Central memory CD4-positive, alpha-beta T cell (primary cell): ENCODE measurements at places on chromosomes 5 and 9.
A peak's percentile ranks its signal among the peaks of the same experiment; 100 is the strongest.

DNA sequence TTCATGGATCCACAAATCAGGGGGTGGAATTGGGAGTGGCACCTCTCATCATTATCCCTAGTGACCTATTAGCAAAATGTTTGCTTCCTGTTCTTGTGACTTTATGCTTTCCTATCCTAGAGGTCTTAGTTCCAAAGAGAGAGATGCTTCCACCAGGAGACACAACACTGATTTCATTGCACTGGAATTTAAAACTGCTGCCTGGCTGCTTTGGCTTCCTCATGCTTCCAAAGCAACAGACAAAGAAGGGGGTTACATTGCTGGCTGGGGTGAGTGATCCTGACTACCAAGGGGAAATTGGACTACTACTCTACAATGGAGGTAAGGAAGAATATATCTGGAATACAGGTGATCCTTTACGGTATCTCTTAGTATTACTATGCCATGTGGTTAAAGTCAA lies 69.2 kb upstream of the SH3GL2 start:
- DNase-seq: no peak

DNA sequence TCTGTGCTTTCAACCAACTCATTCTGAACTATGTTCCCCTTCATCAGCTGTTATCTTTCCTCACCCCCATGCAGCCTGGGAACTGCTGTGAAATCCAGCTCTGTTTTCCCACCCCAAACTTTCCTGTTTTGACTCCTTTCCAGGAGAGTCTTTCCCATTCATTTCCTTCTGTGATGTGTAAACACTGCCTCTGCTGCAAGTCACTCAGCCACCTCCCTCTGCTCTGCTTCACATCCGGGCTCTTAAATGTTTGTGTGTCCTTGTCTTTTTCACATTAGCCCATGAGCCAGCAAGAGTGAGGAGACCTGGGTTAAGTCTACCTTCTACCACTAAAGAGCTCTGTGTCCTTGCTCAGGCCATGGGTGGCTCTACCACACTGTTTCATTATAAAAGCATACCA lies 137.5 kb downstream of the ICE1 start:
- DNase-seq: no peak

GRCh38 chr5:88761269-88761850 lies 121.6 kb downstream of the MEF2C start:
- no peak for DNase-seq

DNA sequence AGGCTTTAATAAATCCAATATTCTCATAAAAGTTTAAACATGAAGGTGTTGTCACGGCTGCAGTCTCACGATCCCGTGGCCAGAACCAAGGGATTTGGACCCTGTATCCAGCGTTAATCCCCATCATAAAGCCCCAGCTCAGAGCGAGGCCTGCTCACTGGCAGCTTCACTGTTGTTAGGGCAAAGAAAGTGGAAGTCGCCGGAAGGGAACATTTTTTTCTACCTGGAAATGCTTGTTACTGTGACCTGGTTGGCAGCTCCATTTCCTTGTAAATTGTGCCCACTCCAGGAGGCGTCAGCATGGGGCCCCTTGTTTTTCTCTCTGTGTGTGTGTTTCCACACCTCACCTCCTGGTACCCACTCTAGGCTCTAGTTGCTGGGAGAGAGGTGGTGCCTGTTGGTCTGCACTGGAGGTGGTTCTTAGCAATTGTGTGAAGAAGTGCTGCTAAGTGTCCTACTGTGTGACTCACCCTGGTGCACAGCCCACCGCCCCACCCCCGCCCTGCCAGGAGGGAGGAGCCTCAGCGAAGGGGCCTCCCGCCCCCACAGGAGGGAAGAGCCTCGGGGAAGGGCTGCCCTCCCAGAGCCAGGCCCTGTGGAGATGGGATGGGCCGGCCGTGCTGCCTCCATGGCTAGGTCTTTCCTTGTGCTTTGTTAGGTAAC lies 105.1 kb downstream of the EHMT1 start:
- no peak for DNase-seq

- DNase-seq: no peak
Measured at GRCh38 chr5:132848270-132848669, 17.8 kb upstream of the SHROOM1 start.

GRCh38 chr9:113484258-113484730 lies 20.8 kb downstream of the RGS3 start:
- no peak for DNase-seq

DNA sequence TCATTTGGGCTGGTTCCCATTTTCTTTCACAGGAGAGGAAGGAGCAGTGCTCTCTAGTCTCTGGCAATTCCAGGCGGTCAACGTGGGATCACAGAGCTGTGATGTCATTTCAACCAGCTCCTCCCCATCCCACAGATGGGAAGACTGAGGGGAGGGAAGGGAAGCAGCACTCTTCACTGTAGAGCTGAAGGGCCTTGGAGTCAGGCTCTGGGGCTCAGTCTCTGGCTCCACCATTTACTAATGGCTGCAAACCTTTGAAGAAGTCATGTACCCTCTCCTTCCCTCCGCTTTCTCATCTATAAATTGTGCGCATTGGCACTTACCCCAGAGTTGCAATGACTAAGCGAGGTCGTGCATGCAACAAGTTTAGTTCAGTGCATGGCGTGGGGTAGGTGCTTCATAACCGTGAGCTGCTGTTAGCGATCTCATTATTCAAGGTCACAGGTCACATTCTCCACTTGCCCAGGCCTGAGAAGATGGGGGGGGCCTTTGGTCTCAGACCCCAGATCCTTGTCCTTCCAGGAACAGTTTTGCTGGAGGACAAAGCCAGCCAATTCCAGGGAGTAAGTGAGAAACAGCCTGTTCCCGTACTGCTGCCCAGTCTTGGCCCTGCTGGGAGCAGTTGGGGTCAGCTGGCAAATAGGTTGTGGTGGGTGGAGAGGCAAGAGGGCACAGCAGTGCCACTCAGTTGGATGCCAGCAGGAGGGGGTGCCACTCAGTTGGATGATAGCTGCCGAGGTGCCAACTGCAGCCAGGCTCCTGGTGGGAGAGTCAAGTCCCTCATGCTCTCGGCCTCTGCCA lies 136.7 kb downstream of the RGS3 start:
- no peak for DNase-seq

DNA sequence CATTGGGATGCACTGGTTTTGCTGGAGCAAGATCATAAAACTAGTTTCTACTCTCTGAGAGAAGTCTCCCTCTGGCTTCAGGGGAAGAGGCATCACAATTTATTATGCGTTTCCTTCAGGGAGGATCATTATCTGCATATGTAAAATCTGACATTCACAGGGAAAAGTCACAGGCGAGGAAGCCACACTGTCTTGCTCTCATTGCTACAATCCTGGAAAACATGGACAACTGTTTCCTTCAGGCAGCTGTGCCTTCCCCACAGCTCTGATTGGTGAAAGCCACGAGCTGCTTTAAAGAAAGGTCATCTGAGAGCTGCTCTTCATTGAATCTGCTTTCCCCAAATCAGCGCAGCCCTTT lies 397.8 kb downstream of the MED10 start:
- DNase-seq: no peak

DNA sequence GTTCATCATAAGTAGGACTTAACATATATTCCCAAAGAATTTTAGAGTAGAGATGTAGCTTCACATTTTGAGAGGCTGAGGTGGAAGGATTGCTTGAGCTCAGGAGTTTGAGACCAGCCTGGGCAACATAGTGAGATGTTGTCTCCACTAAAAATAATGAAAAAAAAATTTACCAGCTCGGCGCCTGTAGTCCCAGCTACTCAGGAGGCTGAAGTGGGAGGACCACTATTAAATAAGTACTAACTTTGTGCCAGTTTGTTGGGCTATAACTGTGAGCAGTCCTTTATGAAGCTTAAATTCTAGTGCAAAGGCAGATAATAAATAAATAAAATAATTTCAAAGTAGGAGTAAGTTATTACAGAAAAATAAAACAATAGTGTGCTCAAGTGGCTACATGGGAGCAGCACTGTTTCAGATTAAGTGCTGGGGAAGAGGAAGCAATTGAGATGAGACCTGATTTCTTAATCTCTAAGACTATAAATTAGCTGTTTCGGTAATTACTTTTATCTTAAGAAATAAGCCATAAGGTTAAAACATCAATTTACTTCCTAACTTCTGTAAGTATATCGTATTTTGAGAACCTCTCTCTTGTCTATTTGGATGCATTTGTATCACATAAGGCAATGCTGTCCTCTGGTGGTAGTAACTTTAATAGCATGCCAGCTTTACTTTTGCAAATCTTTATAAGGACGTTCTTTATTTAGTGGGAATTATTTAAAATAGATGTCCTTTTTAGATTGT lies 98.9 kb downstream of the CSNK1G3 start:
- peak; percentile 49 for DNase-seq

DNA sequence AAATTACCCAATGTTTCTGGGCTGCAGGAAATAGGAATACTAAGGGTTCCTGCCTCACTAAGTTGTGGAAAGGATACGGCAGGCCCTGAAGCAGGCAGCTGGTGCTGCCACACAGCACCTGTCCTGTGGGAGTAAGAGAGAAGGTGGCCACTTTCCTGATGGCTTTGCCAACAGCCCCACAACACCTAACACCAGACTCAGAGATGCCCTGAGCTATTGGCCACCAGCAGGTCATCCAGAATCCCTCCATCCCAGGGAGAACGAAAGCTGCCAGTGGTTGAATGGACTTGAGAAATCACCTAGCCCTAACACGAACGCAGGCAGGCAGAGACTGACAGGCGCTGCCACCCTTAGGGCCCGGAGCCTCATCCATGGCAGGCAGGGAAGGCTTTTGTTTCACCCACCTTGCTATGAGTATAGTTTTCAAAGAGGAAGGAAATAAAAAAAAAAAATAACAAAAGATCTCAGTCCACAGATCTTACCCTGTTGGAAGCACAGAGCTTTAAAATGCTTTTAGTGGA lies 82.2 kb downstream of the DCP2 start:
- DNase-seq: no peak

DNA sequence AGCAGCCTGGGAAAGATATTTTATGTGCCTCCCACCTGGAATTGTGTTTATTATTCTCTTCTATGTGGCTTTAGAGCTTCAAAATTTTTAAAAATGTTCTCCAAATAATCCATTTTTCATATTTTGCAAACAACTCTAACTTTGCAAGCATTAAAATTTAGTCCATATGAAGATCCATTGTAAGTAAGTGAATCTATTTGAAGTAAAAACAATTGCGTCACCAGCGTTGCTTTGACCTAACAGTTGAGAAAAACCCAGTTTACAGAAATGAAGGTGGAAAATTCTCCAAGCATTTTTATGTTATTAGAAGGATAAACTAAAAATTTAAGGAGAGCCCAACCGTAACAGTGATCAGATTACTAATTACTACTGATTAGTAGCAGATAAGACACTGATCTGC lies 38.9 kb upstream of the TLX3 start:
- no peak for DNase-seq

- DNase-seq: no peak
Measured at GRCh38 chr5:74870299-74871067, 4.3 kb upstream of the FAM169A start.

- no peak for DNase-seq
Measured at GRCh38 chr9:81666123-81666522, 23.2 kb downstream of the TLE1 start.

DNA sequence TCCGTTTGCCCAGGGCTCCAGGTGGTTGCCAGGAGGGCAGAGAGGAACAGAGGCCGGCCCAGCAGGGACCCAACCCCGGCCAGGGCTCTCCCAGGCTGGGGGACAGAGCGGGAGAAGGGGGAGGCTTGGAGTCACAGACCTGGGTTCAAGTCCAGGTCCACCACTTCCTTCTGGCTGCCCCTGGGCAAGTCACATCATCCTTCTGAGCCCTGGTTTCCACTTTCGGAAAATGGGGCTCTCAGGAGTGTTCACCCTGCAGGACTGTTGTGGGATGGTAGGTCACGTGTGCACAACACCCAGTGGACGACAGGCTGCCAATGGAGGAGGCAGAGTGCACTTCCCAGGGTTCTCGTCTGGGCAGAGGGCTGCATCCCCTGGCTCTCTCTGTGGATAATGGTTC lies 245.4 kb downstream of the PBX3 start:
- no peak for DNase-seq

DNA sequence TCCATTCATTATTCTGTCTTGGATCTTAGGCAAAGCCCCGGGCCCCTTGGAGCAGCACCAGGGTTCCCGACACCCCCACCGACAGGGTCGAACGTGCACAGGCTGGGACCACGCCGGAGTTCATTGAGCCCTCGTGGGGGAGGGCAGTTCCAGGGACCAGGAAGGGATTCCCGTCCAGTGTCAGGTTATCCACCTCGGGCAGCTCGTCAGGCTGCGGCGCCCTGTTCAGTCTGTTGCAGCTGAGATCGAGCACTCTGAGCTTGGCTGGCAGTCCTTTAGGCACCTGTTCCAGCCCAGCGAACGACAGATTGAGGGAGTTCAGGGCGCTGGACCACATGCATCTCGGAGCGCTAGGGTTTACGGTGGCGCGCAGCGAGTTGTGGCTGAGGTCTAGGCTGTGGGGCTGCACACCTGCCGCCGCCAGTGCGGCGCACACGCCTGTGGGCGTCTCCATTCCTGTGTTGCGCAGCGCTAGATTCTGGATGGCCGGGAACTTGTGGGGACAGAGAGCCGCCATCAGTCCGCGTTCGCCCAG lies 1.1 kb downstream of the CD14 start:
- no peak for DNase-seq

DNA sequence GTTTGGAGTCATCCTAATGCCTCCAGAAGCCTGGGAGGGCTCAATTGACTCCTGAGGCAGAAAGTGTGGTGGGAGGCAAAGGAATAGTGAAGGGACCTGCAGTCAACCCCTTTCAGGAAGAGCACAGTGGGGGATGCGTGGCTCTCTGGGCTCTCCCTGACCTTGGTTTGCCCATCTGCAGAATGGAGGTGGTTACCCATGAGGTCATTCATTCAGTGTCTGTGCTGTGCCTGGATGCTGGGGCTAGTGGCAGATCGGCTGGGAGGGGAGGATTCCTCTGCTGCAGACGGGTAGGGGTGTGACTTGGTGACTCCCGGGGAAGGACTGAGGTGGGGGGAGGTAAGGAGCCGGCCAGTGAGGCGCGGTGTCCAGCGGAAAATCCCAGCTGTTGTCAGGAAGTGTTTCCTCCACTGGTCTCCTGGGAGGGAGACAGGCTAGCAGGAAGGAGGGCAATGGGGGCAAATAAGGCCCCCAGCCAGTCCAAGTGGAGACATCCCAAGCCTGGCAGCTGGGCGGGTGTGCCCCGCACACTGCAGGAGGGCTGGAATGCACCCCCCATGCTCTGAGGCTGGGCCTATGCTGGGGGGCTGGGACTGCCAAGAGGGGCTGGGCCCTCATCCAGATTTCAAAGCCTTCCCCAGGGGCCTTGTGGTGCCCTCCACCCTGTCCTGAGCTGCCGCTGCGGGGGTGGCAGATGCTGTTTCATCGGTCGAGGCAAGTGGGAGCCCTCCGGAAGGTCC lies 10.9 kb downstream of the CXXC5 start:
- DNase-seq: no peak

DNA sequence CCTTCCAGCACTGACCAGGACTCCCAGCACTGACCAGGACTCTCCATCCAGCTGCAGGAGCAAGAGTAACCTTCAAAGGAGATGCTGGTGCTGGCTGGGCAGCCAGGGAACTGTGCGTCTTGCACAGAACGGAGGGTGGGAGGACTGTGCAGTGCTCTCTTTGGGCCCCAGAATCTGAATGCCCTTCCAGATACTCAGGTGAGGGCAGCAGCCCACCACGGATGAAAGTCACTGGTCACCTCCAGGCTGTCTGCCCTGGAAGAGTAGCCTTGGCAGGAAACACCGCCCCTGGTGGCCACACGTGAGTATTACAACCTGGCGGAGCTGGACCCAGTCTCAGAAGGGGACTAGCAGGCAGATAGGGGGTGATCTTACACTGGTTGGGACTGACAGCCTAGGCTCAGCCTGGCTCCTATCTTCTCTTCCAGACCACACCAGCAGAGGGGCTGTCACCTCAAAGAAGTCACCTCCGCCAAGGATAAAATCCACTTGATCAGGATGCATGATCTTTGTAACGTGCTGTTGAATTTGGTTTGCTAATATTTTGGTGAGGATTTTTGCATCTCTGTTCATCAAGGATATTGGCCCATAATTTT lies 4.8 kb upstream of the SARDH start:
- DNase-seq: peak; percentile 50
